ENCODE measurements at places on chromosomes 2 and 18.

DNA sequence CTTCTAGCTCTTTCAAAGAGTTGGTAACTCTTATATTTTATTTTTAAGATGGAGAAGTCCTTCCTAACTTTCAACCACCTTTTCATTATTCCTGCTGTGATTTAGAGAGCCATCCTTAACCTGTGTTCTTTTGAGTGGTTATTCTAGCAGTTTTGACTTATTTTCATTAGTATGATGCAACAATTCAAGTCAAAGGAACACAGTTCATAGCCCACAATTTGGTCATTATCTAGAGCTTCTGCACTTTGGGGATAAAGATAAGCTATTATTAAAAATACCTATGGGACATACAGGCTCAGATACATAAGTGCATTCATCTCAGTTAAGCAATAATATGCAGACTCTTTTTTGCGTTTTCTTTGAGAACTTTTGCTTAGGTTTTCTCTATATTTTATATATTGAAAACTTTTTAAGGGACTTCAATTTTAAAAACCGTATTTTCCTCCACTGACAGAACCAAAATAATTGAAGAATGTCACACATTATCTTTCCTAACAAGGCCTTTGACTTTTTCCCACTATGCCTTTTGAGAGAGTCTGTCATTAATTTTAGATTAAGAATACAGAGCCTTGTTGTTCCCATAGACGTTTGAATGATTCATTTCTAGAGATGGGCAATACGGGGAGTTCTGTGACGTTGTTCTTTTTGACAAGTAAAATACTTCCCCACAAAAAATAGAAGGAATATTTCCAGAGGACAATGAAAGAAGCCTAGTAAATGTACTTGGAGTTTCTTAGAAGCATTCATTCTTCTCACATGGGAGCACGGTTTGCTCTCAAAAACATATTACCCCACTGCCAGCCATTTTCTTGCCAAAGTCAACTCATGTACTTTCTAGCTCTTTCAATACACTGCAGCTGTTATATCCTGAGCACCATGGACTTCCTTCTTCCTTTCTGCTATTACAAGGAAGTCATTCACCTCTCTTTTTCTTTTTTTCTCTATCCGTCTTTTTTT lies 42.9 kb upstream of the RASGRP3 start:
- no peak for DNase-seq

DNA sequence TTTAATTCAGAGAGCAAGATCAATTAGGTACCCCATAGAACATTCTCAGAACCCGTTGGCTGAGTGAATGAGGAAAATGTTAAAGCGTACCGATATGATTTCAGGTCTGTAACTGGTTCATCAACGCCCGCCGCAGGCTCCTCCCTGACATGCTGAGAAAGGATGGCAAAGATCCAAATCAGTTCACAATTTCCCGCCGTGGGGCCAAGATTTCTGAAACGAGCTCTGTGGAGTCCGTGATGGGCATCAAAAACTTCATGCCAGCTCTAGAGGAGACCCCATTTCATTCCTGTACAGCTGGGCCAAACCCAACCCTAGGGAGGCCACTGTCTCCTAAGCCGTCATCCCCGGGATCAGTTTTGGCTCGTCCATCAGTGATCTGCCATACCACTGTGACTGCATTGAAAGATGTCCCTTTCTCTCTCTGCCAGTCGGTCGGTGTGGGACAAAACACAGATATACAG lies 7.3 kb downstream of the TGIF1 start:
- no peak for DNase-seq

DNA sequence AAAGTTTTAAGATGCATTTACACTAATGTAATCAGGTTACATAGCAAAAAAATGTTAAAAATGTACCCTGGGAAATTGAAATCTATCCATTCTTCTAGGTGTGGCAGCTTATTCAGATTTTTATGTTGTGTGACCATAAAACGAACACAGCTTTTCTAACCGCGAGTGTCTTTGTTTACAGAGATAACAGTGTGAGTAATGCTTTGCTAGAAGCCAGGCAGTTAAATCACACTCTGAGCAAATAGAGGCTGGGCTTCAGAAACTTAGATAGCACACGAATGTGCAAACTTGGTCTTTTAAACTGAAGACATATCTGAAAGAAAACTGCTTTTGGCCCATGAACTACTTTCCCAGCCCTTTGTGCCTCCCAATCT lies 116.1 kb downstream of the SPTBN1 start:
- no peak for DNase-seq

GRCh38 chr2:70936979-70937811 lies 1.5 kb downstream of the ATP6V1B1 start:
- no peak for DNase-seq

DNA sequence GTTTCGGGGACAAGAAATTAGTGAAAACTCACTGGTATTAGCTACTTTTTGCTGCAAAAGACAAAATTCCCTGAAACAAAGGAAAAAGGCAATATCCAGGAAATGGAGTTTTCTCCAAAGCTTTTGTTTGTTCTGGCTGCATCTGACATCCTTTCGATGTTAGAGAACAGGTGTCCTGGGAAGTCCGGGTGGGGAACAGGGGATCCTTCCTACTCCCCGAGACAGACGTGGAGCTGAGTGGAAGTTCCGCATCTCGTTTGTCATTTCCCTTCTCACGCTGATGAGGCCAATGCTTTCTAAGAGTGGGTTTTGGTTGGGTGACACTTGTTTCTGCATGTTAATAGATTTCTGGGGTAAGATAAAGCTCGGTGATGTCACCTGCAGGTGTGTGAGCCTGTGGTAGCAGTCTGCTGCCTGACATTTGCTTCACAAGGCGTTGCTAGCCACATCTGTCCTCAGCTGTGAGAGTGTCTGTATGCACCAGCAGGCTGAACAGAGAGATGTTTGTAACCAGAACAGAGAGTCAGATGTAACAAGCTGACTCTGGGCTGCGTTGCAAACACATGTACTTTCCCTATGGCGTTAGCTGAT lies 125.9 kb downstream of the ACOXL start:
- no peak for DNase-seq

- DNase-seq = no peak
These were observed 164.1 kb upstream of the RASGRP3 start for GRCh38 chr2:33312355-33312754.

- DNase-seq = no peak
These were observed 245.0 kb upstream of the FN1 start for GRCh38 chr2:215680605-215681598.

DNA sequence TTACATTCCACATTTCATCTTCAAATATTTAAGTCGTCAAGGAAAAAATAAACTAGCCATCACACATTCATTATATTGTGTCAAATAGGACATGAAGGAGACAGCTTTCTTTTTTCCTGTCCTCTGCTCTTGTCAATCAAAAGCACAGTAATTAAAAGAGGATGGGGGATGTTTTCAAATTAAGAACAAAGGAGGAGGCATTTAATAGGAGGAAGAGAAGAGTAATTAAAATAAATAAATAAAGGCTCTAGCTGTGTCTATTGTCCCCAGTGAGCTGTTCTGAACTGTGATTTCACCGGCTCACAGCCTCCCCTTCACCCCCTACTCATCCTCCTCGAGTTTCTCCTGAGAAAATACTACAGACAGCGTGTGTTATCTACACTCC lies 1377.1 kb upstream of the PIK3C3 start:
- DNase-seq = no peak

DNA sequence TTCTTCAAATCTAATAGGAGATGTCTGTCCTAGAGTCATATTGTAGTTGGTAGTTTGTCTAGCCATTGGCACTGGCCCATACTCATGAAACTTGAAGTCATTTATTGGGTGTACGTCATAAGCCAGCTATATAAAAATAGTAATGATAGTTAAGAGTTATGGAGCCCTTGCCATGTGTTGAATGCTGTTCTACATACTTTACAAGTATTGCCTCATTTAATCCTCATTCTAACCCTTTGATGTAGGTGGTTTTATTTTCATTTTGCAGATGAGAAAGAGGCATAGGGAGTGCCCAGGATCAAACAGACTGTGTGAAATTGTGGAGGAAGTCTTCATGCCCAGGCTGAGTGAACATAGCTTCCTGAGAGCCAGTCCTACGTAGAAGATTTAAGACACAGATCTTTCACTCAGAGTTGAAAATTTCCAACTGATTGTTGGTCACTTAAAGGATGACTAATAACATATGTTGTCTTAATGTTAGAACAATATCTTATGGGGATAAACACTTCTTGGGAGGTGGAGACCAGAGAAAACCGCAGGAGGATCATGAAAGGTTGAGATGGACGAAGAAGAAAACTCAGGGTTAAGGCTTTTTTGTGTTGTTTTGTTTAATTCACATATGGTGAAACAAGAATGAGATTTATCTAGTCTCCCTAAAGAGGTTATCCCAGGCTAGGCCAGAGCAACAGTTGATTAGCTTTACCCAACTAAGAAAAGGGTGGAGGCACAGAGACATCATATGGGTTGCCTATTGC lies 156.0 kb downstream of the CERS6 start:
- no peak for DNase-seq

- DNase-seq = no peak
These were observed 12.1 kb downstream of the NEURL3 start for GRCh38 chr2:96493072-96493471.

DNA sequence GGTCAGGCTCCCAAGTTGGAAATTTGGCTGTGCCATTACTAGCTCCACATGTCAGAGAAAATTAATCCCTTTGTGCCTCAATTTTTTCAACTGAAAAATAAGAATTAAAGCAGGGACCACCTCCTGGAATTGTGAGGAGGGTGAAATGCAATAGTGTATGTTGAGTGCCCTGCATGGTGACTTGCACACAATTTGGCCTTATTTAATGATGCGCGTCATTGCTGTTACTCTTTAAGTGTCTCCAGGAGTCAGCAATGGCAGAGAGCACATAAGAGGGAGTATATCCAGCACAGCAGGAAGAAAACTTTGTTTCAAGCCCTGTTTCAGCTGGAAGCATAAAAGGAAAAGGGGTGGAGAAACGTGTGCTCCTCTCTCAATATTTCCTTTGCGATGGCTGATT lies 215.8 kb downstream of the ALK start:
- DNase-seq = peak; percentile 22

GRCh38 chr18:2223849-2224248 lies 347.5 kb downstream of the METTL4 start:
- DNase-seq = peak; percentile 29

DNA sequence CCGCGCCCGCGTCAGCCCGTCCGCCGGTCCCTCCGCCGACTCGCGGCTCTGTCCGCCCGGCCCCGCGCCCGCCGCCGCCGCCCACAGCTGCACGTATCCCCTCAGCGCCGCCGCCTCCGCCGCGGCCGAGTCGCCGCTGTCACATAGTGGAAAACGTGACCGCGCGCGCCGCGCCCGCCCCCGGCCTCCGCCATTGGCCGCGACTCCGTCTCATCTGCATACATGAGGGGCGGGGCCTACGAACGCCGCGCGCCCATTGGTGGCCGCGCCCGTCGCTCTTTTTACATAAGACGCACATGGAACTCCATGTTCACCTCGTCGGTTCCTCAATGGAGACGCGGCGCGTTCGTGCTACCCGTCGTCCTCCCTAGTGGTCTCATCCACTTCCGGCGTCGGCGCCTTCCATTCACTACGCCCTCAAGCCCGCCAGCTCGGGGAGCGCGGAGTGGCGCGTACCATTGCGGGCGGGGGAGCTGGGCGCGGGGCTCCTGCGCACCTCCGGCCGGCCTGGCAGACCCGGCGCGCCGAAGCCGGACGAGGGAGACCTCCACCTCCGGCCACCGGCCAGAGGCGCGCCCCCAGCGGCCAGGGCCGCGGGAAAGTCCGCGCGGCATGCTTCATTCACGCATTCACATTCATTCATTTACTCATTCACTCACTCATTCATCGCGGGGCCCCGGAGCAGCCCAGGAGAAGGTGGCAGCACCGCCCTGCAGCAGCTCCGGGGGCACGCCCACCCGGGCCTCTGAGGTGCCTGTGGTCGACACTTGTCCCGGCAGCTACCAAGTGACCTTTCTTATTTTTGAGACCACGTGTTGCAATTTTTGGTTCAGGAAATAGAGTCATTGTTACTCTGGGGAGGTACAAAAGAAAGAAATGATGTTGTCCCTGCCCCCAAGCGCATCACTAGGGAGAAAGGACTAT lies 502 bp upstream of the PER2 start:
- peak; percentile 95 for DNase-seq

- no peak for DNase-seq
These were observed 21.4 kb upstream of the LTBP1 start for GRCh38 chr2:32925283-32925815.

Measured in right kidney (tissue), 9 donors.